ENCODE measurements at places on chromosomes 4 and X.
A peak's percentile ranks its signal among the peaks of the same experiment; 100 is the strongest.

GRCh38 chrX:34886011-34886410, 56.6 kb upstream of the FAM47B start:
- no peak for DNase-seq

DNA sequence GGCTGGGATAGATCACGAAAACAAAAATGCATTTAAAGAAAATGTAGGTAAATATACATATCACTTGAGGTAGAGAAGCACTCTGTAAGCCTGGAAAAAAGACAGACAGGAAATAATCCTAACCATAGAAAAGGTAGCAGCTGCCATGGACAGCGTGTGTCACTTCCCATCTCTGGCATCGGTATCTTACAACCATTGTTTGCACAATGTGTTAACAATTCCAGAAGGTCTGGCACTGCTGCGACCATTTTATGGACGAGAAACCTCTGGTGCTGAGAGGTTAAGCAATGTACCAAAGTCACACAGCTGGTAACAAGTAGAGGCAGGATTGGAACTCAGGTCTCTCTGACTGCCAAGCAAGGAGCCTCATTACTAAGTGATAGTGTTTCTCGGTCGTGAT, 1.7 kb upstream of the MTNR1A start:
- no peak for DNase-seq

GRCh38 chr4:93839704-93840103, 11.2 kb downstream of the ATOH1 start:
- no peak for DNase-seq

GRCh38 chrX:71930298-71930697, 19.7 kb downstream of the NHSL2 start:
- no peak for DNase-seq

DNA sequence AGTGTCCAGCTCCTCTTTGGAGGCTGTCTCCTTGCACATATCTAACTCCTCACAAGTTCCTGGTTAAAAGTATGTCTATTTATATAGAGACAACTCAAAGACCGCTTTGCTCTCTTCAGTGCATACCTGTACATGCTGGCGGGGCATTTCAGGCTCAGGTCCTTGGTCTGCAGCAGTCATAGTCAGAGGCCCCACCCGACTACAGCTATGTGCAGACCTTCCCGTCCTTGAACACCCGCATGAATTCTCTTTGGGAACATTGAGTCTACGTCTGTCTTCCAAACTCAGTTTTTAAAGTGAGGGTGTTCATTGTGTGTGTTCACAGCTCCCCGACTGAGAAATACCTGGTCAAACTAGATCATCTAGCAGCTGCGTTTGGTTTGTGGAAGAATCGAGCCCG, 4.2 kb downstream of the BCOR start:
- no peak for DNase-seq

DNA sequence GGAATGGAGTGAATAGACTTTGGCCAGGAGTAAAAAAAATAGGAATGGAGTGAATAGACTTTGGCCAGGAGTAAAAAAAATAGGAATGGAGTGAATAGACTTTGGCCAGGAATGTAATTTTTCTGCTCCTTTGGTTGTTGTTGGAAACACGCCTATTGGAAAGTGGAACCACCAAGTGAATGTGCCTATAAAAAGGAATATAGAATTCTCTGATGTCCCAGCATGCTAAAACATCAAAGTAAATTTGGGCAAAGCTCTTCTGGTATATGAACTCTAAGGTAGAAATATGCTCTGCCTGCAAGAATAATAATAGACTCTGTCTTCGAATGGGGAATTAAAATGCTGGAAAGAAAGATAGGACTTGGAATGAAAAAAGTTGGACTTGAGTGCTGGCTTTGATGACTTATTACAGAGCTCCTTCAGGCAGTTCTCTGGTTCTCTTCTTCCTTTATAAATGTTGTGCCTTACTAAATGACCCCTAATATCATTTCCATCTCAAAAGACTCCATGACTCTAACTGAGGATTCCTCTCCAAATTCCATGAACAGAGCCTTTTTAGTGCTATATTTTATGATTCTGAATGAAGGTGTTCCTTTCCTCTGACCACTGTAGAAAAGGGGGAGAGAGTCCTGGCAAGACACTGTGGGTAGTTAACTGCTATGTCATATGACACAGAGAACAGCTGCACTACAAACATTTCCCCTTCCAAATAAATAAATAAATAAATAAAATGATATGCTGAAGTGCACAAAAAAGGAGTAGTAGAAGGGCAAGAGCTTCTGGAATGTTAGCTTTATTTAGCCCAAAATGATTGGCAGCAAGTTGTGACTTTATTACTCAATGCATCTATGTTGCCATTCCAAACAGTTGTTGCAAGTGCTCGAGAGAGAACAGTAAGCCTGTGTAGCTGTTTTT, 13.5 kb upstream of the GBA3 start:
- no peak for DNase-seq

DNA sequence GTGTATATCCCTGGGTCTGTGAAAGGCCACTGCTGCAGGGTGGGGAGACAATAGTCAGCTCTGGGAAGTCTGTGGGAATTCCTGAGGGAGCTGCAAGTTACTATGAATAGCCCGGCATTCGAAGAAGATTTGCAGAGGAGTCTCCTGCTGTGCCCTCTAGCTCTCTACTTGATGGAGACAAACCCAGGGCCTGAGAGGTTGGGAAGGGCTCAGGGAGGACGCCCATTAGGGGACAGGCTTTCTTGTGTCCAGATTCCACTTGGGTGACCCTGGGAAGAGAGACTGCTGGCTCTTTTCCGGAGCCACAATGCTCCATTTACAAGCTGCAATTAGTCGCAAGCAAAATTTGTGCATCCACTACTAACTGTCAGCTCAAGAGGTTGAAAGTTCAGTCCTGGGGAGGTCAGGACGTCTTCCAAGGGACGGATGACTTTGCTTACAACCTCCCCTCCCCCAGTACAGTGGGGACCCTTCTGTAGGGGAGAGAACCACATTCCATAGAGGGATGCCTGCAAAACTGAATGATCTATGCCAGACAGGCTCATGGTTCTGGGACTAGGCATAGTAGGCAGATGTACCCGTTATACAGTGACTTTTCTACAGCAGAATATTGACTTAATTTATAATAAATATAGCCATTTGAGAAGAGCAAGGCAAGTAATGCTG, 48.2 kb upstream of the PHOX2B start:
- DNase-seq = no peak

- no peak for DNase-seq
These were observed 49.0 kb downstream of the PRDM5 start for GRCh38 chr4:120873554-120873953.

GRCh38 chr4:6549445-6549844, 25.5 kb upstream of the MAN2B2 start:
- DNase-seq = no peak

DNA sequence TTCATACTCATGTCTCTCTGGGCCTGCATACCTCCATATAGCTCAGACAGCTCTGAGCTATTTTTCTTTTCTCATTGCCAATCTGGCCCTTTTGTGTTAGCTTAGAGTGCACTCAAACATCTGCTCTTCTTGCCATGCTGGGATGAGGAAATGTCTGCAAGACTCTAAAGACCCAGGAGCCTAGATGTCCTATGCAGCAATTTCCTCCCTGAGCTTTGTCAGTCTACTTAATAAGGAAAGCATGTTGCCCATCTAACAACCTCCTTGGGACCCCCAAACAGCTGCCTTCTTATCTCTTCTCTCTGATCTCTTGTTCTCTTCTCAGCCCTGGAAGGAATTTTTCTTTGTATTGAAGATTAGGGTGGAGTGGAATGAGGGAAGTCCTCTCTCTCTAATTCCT, 69.2 kb downstream of the UCHL1 start:
- DNase-seq = no peak

- no peak for DNase-seq
These were observed 12.6 kb downstream of the SRD5A3 start for GRCh38 chr4:55358668-55359067.

- DNase-seq = no peak
These were observed 96.6 kb upstream of the GATB start for GRCh38 chr4:151857368-151857767.

DNA sequence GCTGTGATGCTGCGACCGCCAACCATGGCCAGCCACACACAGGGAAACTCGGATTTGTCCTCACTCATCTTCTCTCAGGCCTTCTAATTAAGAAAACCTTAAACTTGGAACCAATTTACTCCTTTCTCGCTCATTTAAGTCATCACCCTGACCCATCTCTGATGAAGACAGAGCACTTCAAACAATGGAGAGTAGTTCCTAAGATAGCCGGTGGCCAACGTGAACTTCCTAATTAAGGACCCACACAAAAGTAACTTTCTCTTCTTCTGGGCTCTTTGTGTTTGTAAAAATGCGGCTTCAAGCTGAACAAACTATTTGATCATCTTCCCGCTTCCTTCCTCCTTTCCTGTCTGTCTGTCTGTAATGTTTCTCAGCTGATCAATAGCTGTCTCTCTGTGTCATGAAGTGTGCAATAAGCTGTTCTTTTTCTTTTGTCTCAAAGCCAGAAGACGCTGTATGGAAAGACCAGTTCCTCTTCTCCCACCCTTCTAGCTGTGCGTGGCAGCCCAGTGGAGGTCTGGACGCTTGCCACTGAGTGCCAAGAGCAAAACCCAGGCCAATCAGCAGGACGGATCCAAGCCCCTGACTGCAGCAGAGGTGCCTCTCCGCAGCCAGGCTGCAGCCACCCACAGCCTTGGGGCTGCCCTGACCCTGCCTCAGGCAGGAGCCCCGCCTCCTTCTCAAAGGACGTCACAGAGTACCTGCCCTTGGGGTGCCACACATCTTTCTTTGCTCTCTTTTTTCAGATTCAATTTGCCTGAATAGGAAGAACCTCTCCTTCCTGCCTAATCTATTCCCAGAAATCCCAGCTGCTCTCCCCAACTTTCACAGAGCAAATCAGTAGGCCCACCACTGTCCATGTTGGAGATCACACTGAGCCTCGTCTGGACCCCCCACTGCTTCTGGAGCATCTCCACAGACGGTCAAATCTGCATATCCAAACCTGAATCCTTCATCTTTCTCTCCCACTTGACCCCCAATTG, 59.3 kb downstream of the MAML3 start:
- no peak for DNase-seq

DNA sequence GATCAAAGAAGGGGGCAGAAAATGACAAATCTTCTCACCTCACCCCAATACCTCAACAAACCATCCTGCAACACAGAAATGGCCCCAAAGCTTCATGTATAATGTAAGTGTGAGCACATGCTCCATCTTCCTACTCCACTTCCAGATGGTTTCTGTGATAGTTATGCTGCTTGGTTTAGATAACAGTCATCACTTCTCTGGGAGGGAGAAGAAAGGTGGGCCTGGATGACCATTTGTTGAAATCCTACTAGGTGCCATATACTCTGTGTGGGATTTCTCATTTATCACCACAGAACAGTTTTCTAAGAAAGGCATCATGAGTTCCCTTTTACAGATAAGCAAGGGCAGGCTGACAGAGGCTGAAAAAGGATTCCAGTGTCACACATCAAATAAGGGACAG, 31.3 kb upstream of the NXF3 start:
- no peak for DNase-seq

- DNase-seq = no peak
These were observed 1060.2 kb downstream of the TECRL start for GRCh38 chr4:63348735-63349673.

DNA sequence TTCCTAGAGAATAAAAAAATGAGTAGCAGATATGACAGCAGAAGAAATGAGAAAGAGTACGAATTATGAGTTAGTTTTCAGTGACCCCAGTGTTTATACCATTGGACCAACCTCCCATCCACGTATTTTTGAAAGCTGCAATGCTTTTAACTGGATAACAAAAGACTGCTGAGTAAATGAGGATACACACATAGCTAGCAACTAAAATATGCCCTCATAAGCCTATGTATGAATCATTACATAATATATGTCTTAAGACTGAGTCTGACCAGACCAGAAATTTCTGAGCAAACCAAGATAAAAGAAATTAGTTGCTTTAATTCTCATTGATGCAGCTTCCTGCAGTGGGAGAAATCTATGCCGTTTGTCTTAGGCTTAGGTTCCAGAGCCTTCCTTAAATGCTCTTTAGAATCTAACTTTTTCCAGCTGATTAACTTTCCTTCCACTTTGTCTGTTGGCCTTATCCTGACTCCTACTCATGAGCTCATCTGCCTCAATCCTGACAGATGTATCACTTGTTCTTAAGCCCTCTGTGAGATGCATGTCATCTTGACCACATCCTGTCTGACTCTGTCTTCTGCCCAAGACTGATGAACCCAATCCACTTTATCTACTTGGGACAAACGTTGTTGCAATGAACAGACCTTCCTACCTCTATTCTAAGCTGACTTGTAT, 301.4 kb upstream of the AADAT start:
- peak; percentile 78 for DNase-seq

DNA sequence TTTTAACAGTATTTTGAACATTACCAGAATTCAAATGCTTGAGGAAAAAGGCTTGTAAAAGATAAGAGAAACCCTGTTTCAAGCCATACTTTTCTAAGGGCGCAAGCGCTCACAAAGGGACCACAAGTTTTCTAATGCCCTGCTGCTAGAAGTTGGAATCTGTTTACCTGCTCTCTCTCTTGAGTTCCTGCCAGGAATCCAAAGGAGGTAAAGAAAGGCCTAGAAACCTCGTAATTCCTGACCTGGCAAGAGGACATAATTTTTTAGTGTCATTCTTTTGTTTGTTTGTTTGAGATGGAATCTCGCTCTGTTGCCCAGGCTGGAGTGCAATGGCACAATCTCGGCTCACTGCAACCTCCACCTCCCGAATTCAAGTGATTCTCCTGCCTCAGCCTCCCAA, 1.4 kb upstream of the FUNDC1 start:
- DNase-seq = no peak

DNA sequence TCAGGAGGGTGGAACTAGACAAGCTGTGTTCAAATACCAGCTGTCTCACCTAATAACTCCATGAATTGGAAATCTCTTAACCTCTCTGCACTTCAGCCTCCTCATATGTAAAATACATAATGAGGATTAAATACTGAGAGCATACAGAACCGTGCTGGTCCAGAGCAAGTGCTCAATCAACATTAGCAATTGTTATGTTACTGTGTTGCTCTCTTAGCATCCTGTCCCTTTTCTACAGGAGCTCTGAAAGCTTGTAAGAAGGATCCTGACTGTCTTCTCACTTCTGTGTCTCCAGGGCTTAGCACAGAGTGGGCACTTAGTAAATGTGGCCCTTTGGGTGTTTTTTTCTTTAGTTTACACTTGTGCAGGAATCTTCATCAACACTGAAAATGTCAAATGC, 1456.1 kb upstream of the IGFBP7 start:
- DNase-seq = no peak

GRCh38 chrX:109842611-109843010, 109.6 kb upstream of the ACSL4 start:
- DNase-seq = no peak

Measured in ACHN (cell line).